ENCODE measurements at places on chromosomes 7 and 10.

GRCh38 chr10:52379287-52379686 lies 65.2 kb downstream of the DKK1 start:
- DNase-seq, result no peak

DNA sequence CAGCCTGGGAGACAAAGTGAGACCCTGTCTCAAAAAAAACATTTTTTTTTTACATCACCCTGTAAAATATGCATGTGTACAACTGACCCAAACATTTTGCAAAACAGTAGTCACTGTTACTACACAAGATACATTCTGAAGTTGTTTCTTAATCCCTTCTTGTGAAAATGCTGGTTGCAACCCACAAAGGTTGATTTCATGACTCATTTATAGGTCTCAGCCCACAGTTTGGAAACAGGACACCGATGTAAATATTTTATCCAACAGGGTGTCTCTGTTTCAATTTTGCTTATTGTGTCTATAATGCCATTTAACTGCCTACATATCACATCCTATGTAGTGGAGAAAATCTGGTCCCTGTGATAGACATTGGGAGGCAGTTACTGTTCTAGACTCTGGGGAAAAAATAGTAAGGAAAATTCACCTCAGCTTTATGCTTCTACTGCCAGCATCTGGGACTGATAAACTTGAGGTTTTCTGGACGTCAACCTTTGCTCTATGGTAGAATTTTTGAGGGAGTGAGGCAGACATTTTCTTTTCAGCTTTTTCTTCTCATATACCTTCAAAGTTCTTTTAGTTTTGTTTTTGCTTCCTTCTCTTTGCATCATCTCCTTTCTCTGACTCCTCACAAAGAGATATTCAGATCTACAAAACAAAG lies 1.6 kb upstream of the RAB19 start:
- peak; percentile 18 for DNase-seq

- no peak for DNase-seq
Observed at GRCh38 chr7:80146545-80147182, 12.0 kb downstream of the GNAI1 start.

GRCh38 chr10:118729200-118729599 lies 25.6 kb downstream of the CACUL1 start:
- no peak for DNase-seq

DNA sequence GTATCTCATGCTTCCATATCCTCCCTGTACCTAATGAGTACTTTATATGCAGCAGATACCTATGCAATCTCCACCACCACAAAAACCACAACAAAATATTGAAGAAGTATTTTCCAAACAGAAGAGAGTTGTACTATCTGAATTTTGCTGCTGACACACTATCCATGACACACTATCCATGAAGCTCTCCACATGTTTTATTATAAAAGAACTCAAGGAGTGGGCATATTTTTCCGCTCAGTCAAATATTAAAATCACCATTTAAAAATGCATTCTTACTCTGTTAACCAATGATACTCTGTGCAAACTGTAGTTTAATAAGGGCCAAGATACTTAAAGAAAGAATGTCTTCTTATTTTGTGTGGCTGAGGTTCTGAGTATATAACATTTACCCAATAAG lies 2.8 kb downstream of the BET1 start:
- no peak for DNase-seq

DNA sequence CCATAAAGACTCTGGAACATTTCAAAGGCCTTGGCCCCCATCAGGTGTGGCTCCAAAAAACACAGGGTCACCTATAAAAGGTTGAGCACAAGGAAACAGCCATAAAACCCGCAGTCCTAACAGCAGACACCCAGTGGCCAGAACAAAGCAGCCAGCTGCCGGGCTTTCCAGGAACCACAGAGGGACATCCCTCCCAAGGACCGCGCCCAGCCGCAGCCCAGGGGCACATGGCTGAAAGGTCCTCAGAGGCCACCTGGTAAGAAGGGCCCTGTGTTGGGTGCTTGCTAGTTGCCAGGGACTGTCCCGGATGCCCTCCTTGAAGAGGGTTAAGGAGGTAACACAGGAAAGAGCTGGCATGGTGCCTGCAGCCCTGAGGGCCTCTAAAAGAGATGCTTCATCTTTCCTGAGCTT lies 32.7 kb downstream of the KCNMA1 start:
- no peak for DNase-seq

GRCh38 chr7:55019191-55019690 lies 424 bp downstream of the EGFR start:
- no peak for DNase-seq

DNA sequence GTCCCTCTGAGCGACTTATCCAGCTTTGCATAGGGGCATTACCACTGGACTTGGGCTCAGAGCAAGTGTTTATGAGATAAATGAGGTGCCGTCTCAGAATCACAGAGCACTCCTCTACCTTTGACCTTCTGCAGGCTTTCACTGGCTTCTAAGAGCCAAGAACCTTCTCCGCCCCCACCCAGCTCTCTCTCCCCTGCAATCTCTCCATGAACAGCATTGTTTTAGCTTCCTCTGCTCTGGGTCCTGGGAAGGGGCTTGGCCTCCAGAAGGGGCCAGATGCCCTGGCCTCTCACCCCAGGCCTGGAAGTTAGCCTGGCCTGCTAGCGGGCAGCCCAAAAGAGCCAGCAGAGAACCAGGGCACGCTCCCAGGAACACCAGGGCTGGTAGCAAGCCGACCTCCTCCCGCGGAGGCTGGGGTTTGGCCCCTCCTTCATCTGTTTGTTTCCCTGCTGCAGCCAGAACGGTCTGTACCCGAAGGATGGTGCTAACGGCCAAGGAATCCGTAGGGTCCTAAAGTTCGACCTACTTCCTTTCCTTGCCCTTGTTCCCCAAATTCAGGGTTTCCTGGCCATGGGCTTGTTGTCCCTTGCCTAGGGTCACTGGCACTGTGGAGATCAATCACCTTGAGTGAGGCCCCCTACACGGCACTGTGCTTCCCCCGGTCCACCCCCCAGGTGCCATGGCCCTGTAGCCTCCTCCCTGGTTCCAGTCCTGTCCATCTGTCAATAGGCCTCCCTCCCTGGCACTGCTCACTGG lies 18.7 kb upstream of the DDIT4 start:
- peak; percentile 56 for DNase-seq

Measured in suppressor macrophage treated with lipopolysaccharide for 4 hours (primary cell).